ENCODE measurements at places on chromosomes 11 and 22. TPM values are rescaled to one million over a fixed set of nuclear protein-coding genes. Genes with fewer than 3 reads are reported as not detected.

Gene APOL5
- not detected for total RNA-seq

Gene PIWIL4
- total RNA-seq, result 0.65 TPM

Gene CHRM1
- total RNA-seq, result not detected

Gene OR52A1
- not detected for total RNA-seq

DNA sequence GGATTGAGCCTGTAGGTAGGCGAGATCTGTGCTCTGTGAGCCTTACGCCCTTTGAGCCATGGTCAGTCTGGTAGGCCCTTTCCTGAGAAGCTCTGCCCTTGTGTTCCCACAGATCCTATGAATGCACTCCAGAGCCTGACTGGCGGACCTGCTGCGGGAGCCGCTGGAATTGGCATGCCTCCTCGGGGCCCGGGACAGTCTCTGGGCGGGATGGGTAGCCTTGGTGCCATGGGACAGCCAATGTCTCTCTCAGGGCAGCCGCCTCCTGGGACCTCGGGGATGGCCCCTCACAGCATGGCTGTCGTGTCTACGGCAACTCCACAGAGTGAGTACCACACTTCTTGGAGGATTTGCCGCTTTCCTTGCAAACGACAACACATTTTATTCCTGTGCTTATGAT lies 47.4 kb downstream of the MED15 start:
- H3K4me3 ChIP-seq, result no peak overlapping the region
- peak overlapping the region; percentile 99 for H3K27ac ChIP-seq
- no peaks in the 10 kb centered on the region for H3K27me3 ChIP-seq
- H3K36me3 ChIP-seq, result peaks cover 89% of the 10 kb centered on the region

DNA sequence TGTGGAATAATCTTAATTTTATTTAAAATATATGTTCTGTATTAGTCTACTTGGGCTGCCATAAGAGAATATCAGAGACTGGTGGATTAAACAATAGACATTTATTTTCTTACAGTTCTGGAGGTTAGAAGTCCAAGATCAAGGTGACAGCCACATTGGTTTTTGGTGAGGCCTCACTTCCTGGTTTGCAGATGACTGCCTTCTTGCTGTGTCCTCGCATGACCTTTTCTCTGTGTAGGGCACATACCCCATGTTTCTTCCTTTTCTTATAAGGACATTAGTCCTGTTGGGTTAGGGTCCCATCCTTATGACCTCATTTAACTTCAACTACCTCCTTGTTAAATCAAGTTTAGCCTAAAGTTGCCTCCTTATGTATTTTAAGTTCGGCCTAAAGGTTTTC lies 202.7 kb upstream of the MPPED2 start:
- no peaks in the 10 kb centered on the region for H3K36me3 ChIP-seq
- H3K27me3 ChIP-seq, result no peaks in the 10 kb centered on the region
- H3K4me1 ChIP-seq, result no peaks in the 10 kb centered on the region
- no peak for DNase-seq

- H3K36me3 ChIP-seq, result no peaks in the 10 kb centered on the region
- DNase-seq, result no peak
- H3K27me3 ChIP-seq, result no peaks in the 10 kb centered on the region
- H3K4me1 ChIP-seq, result no peaks in the 10 kb centered on the region
- H3K27ac ChIP-seq, result no peak overlapping the region
Measured at GRCh38 chr22:48891688-48892577, 935.7 kb downstream of the BRD1 start.

GRCh38 chr11:85874265-85874664 lies 19.1 kb downstream of the CCDC83 start:
- H3K4me3 ChIP-seq, result no peak overlapping the region
- DNase-seq, result no peak
- H3K36me3 ChIP-seq, result no peaks in the 10 kb centered on the region
- H3K4me1 ChIP-seq, result no peaks in the 10 kb centered on the region
- H3K27me3 ChIP-seq, result peaks cover 8% of the 10 kb centered on the region
- H3K27ac ChIP-seq, result no peak overlapping the region

- peaks cover 28% of the 10 kb centered on the region for H3K4me1 ChIP-seq
- H3K36me3 ChIP-seq, result no peaks in the 10 kb centered on the region
- peak overlapping the region; percentile 70 for H3K4me3 ChIP-seq
- no peak for DNase-seq
- no peak overlapping the region for H3K27ac ChIP-seq
- H3K27me3 ChIP-seq, result peaks cover 24% of the 10 kb centered on the region
Measured at GRCh38 chr22:38940811-38941384, 16.5 kb upstream of the APOBEC3A start.

GRCh38 chr11:102476812-102477211 lies 24.2 kb upstream of the TMEM123 start:
- peaks cover 4% of the 10 kb centered on the region for H3K36me3 ChIP-seq
- peaks cover 66% of the 10 kb centered on the region for H3K4me1 ChIP-seq
- no peaks in the 10 kb centered on the region for H3K27me3 ChIP-seq
- peak overlapping the region; percentile 90 for H3K27ac ChIP-seq
- DNase-seq, result peak; percentile 54

- no peak overlapping the region for H3K27ac ChIP-seq
- DNase-seq, result no peak
- H3K4me3 ChIP-seq, result no peak overlapping the region
- no peaks in the 10 kb centered on the region for H3K4me1 ChIP-seq
Measured at GRCh38 chr11:11349870-11350337, 3.1 kb downstream of the CSNK2A3 start.

- DNase-seq, result no peak
- no peaks in the 10 kb centered on the region for H3K4me1 ChIP-seq
- H3K27me3 ChIP-seq, result peaks cover 16% of the 10 kb centered on the region
- H3K4me3 ChIP-seq, result no peak overlapping the region
- no peaks in the 10 kb centered on the region for H3K36me3 ChIP-seq
Measured at GRCh38 chr11:19365743-19366410, 125.1 kb upstream of the E2F8 start.

GRCh38 chr11:22163394-22163797 lies 29.5 kb upstream of the ANO5 start:
- H3K36me3 ChIP-seq, result no peaks in the 10 kb centered on the region
- no peak overlapping the region for H3K4me3 ChIP-seq
- H3K27ac ChIP-seq, result no peak overlapping the region

DNA sequence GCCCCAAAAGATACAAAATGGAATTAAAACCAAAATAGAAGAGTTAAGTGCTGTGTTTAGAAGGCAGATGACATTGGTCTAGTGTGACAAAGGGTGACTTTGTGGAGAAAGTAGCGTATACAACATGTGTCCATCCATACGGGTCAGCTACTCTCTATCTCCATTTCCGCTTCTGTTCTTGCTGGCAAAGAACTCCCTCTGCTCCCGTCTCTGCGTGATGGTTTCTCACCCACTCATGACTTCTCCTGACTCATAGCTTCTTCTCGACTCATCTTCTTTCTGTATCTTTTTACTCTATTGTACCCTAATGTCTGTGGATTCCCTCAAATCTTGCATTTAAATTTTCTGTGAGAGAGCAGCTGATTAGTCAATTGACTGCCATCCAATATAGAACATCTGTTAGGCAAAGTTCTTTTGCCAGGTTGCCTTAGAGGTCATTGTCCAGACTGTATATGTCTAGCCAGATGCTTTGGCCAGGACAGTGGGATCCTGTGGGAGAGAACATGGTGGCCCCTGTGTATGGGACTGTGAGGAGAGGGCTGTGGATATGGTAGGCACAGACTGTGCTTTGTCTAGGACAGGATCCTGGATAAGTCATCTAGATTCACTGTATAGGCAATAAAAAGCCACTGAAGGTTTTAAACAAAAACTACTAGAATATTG lies 28.4 kb downstream of the MMP13 start:
- DNase-seq, result no peak
- no peak overlapping the region for H3K4me3 ChIP-seq
- H3K27ac ChIP-seq, result no peak overlapping the region
- H3K4me1 ChIP-seq, result no peaks in the 10 kb centered on the region

GRCh38 chr11:73288873-73289707 lies 17.0 kb downstream of the P2RY6 start:
- H3K27ac ChIP-seq, result no peak overlapping the region
- peak; percentile 51 for DNase-seq
- peaks cover 5% of the 10 kb centered on the region for H3K27me3 ChIP-seq
- H3K36me3 ChIP-seq, result no peaks in the 10 kb centered on the region

DNA sequence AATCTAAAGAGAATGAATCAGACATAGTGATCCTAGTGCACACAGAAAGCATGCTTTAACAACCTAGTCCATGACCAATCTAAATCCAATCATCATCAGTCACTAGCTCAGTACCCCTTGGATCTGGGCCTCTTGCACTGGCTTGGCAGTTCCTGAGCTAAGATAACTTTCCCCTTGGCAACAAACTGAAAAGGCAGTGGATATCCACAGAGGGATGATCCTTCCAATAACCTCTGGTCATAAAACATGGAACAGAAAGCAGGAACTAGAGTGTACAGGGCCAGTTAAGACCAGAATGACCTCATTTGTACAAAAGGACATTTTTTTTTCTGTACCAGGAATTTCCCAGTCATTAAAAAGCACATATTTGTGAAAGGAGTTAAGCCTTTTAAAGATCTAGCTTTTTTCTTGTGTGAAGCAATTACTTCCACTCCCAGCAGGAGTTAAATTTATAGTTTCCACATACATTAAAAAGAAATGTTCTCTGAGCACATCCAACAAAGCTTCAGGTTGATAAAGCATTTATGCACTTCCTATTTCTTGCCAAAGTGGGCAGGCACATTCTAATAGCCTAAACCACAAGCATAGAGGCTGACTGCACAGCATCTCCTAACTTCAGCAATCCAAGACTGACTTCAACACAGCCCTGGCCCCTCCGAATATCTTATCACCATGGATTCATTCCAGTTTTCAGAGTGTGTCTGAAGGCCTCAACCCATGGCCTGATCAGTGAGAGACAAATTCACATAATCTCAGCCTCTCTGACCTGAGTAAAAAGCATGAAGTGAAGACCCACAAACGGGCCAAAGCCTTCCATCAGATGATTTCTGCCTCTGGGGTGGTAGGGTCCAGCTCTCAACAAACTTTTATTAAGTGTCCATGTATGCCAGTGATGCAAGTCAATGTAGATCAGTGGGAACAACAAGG lies 29.9 kb downstream of the GUCY1A2 start:
- no peak overlapping the region for H3K4me3 ChIP-seq
- DNase-seq, result no peak
- H3K4me1 ChIP-seq, result no peaks in the 10 kb centered on the region
- no peaks in the 10 kb centered on the region for H3K27me3 ChIP-seq
- H3K36me3 ChIP-seq, result no peaks in the 10 kb centered on the region

DNA sequence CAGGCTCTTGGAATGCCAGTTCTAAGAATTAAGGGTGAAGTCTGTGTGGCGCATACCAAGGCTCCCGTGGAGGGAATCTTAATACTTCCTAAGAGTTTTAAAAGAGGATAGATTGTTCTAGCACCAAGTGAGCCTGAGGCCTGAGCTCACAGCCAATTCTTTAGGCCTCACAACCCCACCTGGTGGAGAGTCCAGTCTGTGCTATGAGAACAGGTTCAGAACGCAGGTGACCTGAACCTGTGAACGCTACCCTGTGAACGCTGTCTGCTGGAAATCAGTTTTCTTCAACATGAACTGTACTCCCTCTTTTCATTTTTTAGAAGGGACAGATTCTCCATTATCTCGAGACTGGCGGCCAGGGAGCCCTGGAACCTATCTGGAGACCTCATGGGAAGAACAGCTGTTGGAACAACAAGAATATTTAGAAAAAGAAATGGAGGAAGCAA lies 43.2 kb upstream of the DLAT start:
- H3K4me3 ChIP-seq, result no peak overlapping the region
- H3K36me3 ChIP-seq, result peaks cover 2% of the 10 kb centered on the region
- DNase-seq, result peak; percentile 70
- peak overlapping the region; percentile 7 for H3K27ac ChIP-seq
- peaks cover 8% of the 10 kb centered on the region for H3K4me1 ChIP-seq

DNA sequence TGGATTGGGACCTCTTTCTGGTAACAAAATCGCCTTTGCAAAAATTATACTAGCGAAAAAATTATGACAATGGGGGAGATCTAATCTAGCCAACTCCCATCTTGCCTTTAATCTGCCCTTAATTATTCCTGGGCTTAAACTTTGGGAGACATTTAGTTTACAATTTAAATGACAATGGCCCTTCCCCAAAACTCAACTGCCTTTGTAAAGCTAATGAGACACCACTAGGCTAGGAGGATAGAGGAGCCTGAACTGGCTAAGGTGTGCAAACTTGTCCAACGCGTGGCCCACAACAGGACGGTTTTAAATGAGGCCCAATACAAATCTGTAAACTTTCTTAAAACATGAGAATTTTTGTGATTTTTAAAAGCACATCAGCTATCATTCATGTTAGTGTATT lies 67.3 kb downstream of the RSF1 start:
- DNase-seq, result no peak
- no peak overlapping the region for H3K27ac ChIP-seq
- peaks cover 30% of the 10 kb centered on the region for H3K36me3 ChIP-seq
- H3K27me3 ChIP-seq, result no peaks in the 10 kb centered on the region

GRCh38 chr11:78022397-78023396 lies at the start of gene KCTD14:
Gene KCTD14 (minus strand): TSS chr11:78023276. CDS start chr11:78023249, 27 bp downstream.
- H3K4me1 ChIP-seq, result peaks cover 3% of the 10 kb centered on the region
- H3K36me3 ChIP-seq, result no peaks in the 10 kb centered on the region
- H3K27me3 ChIP-seq, result peaks cover 10% of the 10 kb centered on the region
- no peak for DNase-seq
- no peak within 1 kb of the TSS for H3K4me3 ChIP-seq
- peak within 1 kb of the TSS; percentile 65 for H3K27ac ChIP-seq

GRCh38 chr22:25845985-25846745 lies 104.2 kb downstream of the MYO18B start:
- H3K27ac ChIP-seq, result no peak overlapping the region
- no peak for DNase-seq
- H3K36me3 ChIP-seq, result no peaks in the 10 kb centered on the region

DNA sequence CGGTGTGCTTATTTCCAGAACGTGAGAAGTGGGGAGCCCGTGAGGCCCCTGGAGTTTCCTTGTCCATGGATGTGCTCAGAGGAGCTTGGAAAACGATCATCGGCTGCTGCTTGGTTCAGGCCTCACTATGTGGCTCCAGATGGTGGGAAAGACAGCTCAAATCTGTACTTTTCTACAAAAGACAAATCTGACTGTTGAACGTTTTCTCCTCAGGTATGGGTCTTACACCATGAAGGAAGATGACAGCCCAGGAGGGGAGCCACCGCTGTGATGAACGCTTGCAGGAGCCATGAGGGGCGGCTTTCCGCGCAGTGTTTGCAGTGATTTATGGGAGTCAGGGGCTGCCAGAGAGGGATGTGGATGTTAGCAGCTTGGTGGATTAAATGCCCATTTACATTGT lies 109.4 kb upstream of the E2F8 start:
- no peaks in the 10 kb centered on the region for H3K36me3 ChIP-seq
- no peak overlapping the region for H3K27ac ChIP-seq
- H3K27me3 ChIP-seq, result peaks cover 44% of the 10 kb centered on the region
- no peak overlapping the region for H3K4me3 ChIP-seq

DNA sequence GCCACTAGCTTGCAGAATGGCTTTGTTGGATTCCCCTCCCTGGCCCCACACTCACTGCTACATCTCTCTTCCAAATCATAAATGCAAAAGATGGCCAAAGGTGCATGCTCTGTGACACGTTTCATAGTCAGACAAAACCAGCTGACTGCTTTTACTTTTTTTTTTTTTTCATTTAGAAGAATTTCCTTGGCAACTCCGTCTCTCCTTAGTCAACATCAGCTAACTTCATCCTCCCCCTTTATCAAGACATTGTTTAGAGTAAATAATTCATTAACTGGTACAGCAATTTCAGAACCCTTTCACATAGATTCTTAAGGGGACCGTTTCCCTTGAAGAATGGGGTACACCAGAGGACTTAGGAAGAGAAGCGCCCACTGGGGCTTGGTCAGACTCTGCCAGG lies 16.0 kb downstream of the KCNQ1OT1 start:
- no peak for DNase-seq
- no peaks in the 10 kb centered on the region for H3K27me3 ChIP-seq
- H3K4me3 ChIP-seq, result no peak overlapping the region
- no peaks in the 10 kb centered on the region for H3K36me3 ChIP-seq
- H3K4me1 ChIP-seq, result peaks cover 4% of the 10 kb centered on the region

- no peak overlapping the region for H3K27ac ChIP-seq
- H3K4me1 ChIP-seq, result no peaks in the 10 kb centered on the region
Measured at GRCh38 chr11:115984228-115984627, 480.0 kb upstream of the CADM1 start.
